ENCODE measurements at places on chromosomes 1 and 21.
A peak's percentile ranks its signal among the peaks of the same experiment; 100 is the strongest.

GRCh38 chr1:41367288-41367642 lies 6.0 kb downstream of the FOXO6 start:
- no peak for DNase-seq

- no peak for DNase-seq
Measured at GRCh38 chr1:157776971-157777391, at the start of gene FCRL2. Gene FCRL2 (minus strand): TSS chr1:157777132. CDS start chr1:157777073, 59 bp downstream.

DNA sequence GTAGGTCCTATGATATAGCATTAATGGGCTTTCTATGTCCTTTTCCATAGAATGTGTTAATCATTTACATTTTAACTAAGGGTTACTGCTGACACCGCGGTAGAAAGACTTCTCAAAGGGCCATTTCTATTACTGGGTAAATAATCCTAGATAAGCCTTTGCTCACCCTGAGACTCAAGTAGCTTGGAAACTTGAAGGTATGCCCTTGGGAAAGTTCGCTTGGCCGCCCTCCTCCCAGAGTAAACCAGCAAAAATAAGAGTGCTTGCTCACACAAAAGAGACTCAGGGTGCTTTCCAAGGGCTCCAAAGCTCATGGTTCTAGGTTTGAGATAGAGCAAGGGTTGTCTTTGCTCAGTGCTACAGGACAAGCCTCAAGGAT lies 85.8 kb upstream of the TMPRSS2 start:
- no peak for DNase-seq

- DNase-seq: peak; percentile 23
Measured at GRCh38 chr1:112251766-112252506, 144.1 kb upstream of the CTTNBP2NL start.

- no peak for DNase-seq
Measured at GRCh38 chr1:187443939-187444338, 615.2 kb downstream of the PLA2G4A start.

GRCh38 chr21:25995278-25995677 lies 175.3 kb downstream of the APP start:
- DNase-seq: no peak
